ENCODE measurements at places on chromosomes 3 and 15. TPM values are rescaled to one million over a fixed set of nuclear protein-coding genes. Genes with fewer than 3 reads are reported as not detected.

DNA sequence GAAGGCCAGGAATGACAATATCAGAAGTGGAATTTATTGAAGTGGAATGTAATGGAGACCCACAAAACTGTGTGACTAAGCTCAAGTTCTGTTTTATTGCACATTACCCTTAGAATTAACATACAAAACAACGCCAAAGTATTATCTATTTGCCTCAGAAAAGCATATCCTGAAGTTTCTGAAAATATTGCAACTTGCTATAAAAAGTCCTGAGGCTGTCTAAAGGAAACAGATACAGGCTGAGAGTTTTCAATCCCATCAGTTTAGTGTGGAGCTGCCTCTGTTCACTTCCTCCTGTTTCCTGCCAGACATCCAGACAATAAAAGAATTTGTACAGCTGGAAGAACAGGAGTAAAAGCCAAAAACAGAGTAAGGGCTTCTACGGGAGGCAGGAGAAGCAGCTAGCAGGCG is 108.8 kb downstream of the FBN1 start:
- peak; percentile 84 for DNase-seq

- DNase-seq, result no peak
Measured at GRCh38 chr3:130907500-130907899, 13.6 kb downstream of the ATP2C1 start.

GRCh38 chr3:48565591-48566400 is 2.2 kb upstream of the UCN2 start:
- DNase-seq, result peak; percentile 60

GRCh38 chr15:73051807-73052652 is at the start of gene NEO1:
Gene NEO1, plus strand, starts transcription at chr15:73052463. Its CDS starts 213 bp downstream, at chr15:73052676.
- peak; percentile 58 for DNase-seq

- peak; percentile 55 for DNase-seq
Measured at GRCh38 chr15:99732124-99732750, 1.0 kb downstream of the LYSMD4 start.

SELENOS gene
- total RNA-seq, result 52.7 TPM
